ENCODE measurements at places on chromosomes 11 and 22.

DNA sequence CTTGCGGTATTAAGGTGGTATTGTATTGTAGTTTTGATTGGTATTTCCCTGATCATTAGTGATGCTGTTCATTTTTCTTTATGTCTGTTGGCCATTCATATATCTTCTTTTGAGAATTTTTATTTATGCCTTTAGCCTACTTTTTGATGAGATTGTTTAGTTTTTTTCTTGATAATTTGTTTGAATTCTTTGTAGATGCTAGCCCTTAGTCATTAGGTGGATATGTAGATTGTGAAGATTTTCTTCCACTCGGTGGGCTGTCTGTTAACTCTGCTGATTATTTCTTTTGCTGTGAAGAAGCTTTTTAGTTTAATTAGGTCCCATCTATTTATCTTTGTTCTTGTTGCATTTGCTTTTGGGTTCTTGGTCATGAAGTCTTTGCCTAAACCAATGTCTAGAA, 115.4 kb downstream of the VPREB1 start:
- DNase-seq = no peak

GRCh38 chr22:22810018-22810427, 77.6 kb upstream of the IGLL5 start:
- DNase-seq = no peak

DNA sequence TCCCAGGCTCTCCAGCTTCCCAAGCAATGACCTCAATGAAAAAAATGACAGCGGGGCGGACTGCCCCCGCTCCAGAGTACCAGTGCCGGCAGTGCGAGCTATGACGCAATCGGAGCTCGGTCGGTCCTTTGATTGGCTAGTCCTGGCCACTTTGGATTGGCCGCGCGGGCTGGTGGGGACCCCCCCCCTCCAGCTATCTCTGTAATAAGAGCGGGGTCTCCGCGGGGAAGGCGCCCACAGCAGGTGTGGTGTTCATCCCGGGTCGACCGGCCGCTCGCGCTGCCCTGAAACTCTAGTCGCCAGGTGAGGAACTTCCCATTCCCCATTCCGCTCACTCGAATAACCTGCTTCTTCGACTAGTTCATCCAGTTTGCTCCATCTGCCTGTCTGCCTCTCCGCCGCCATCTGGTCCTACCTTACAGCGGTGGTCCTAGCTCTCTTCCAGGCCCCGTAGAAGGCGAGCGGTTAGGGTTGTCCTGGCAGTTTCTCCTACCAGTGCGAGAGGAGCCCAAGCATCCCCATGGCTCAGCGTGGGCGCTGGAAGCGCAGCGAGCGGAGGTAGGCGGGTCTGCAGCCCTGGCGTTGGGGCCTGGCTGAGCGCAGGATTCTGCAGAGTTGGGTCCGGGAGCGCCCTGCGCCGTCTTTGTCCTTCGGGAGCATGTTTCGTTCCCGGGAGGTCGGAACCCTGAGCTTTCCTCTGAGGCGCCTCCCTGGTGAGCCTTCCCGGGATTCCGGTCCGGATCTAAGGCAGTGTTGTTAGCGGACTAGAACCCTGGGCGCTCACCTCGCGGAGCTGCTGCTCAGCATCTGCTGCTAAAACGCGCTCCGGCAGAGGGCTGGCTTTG, at the start of gene CALCB:
TSS of gene CALCB (plus strand) at position 233 of the 845 bp plus-strand sequence. CDS start 1,126 bp downstream, outside the sequence.
- DNase-seq = peak; percentile 30

GRCh38 chr22:46352691-46353386, 17.3 kb downstream of the TRMU start:
- peak; percentile 97 for DNase-seq

GRCh38 chr11:130415731-130416529, 12.5 kb downstream of the ADAMTS8 start:
- DNase-seq = no peak

DNA sequence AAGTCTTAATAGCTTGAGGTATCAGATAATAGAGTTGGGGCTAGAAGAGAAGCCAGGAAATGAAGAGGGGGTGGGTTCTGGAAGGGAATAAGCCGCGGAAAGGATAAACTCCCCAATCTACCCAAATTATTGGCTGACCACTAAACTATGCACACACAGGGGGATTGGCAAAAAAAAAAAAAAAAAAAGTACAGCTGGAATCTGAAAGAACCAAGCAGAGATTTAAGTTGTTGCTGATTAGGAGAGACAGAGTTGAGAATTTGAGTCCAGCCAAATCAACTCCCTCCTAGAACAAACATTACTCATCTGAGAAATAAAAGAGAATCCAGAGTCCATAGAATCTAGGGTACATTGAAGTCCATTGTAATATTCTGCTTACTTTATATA, 134.9 kb downstream of the CCDC81 start:
- no peak for DNase-seq

GRCh38 chr11:12330485-12331231, 46.7 kb upstream of the PARVA start:
- DNase-seq = peak; percentile 83

DNA sequence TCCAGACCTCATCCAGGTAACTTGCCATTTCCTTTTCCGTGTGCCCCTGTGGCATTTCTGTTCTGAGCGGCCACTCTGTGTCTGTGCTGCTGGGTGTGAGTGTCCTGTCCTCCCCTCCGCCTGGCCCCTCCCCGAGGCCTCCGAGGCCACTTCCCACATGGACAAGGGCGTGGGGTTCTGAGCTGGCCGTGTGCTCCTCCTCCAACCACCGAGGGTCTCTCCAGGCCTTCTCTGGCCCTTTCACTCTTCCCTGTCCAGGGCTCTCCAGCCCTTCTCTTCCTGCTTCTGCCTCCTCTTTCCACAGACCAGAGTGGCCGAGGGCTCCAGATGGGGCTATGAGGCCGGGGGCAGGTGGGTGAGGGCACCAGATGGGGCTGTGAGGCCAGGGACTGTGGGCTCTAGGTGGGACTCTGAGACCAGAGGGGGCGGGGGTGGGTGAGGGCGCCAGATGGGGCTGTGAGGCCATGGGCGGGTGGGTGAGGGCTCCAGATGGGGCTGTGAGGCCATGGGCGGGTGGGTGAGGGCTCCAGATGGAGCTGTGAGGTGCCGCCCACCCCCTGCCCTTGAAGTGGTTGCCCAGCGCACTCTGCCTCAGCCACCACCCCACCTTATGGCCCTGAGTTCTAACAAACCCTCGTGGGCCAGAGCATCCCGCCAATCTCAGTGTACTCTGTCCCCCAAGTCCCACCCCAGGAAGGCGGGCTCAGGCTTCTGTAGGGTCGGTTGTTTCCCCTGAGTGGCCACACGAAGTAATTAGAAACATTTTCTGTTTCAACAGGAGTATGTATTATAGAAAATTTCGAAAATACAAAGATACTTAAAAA, 24.1 kb downstream of the PTDSS2 start:
- DNase-seq = peak; percentile 96

GRCh38 chr11:80727315-80727714, 1286.5 kb upstream of the TENM4 start:
- no peak for DNase-seq

- no peak for DNase-seq
Measured at GRCh38 chr11:111062420-111062819, 183.1 kb upstream of the POU2AF2 start.

Measured in NCI-H524 (cell line).